ENCODE measurements at places on chromosomes 16 and 17.

DNA sequence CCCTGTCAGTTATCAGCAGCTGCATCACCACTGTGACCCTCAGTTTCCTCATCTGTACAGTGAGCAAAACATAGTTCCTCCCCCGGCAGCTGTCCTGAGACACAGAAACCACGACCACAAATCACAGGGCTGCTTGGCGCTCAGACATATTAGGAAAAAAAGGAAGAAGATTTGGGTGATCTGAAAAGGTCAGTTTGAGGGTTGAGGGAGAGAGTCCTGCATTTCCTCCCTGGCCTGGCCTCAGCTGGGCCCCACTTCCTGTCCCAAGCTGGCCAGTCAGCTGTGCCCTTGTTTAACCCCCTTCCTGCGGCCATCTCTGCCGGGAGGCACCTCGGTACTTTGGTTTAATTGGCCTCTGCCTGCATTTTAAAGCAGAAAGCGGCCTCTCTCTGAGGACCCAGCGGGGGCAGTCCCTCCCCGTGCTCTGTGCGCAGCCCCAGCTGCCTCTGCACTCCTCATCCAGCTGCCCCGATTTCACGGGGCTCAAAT, 24.0 kb upstream of the CIBAR2 start:
- no peak for DNase-seq

DNA sequence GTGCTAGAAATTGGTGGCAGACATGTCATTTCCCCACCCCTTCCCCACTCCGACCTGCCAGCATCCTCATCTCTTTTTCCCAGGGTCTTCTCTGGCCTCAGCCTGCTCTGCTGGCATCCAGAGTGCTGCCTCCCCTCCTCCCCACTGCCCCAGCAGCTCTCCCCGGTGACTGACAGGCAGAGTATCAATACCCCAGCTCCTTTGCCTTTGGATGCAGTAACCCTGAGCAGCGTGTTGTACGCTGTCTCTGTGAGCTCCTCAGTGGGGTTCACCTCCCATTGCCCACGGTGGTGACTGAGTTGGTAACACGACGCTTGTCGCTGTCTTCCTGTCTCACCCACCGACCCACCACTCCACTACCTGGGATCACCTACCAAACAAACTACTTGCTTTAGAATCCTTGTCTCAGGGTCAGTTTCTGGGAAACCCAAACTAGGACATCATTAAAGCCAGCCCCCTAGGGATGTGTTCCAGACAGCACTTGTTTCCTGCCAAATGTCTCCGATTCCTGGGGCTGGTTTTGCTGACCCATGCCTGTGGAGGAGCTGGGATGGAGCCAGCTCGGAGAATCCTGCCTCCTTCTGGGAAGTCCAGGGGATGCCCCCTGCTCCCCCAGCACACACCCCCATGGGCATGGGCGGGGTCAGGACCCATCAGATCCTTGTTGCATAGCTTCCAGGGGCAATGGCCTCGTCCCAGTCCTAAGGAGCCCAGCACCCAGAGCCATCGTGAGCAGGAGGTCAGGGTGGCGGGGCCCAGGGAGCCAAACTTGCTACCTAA, 8.3 kb upstream of the SBK1 start:
- DNase-seq, result no peak

DNA sequence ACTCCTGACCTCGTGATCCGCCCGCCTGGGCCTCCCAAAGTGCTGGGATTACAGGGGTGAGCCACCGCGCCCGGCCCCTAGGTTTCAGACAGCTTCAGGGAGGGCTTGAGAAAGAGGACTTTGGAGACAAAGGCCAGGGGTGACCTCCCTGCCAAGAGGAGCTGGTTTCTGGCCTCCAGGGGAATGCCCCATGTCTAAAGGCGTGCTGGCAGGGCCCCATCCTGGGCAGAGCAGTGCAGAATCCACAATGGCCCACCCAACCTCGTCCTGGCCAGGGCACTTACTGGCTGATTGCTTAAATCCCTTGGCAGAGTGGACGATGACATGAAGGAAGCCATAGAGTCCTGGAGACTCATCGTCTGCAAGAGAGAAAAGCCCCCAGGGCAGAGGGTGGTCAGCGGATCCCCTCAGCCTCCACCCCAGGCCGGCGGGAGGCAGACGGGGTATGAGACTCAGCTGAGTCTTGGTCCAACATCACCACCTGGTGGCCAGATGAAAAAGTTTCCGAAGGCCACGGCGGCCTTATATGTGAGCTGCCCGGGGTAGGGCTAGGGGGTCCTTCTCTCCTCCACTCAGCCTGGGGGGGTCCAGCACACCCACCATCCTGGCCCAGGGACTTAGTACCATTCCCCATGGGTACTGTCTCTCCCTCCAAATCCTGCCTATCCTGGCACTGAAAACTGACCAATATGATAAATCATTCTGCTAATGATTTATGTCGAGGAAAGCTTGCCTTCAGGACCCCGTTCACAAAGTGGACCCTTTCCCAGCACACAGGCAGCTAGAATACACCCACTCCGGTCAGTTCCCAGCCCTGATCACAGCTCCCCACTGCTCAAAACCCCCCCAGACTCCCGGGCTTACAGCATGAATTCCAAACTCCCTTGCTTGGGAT, 59.1 kb downstream of the TIMM22 start:
- DNase-seq, result peak; percentile 29

DNA sequence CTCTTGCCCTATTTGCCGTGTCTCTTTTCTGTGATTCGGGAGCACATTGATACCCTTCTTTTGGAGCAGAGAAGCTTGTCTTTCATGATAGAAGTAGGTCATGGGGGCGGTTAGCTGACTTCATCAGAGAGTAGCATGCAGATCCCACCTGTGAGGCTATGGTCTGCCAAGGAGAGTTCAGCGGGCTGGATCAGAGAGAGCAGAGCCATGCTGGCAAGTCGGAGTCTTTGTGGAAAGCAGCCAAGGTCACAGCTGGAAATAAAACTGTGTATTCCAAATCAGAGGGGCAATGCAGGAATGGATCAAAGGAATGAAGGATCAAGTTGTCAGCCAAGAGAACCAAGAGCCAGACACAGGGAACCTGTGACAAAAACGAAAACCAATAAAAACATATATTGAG, 595.9 kb downstream of the WWOX start:
- DNase-seq, result no peak

- DNase-seq, result no peak
Observed at GRCh38 chr17:44353672-44354331, 8.7 kb downstream of the GRN start.

DNA sequence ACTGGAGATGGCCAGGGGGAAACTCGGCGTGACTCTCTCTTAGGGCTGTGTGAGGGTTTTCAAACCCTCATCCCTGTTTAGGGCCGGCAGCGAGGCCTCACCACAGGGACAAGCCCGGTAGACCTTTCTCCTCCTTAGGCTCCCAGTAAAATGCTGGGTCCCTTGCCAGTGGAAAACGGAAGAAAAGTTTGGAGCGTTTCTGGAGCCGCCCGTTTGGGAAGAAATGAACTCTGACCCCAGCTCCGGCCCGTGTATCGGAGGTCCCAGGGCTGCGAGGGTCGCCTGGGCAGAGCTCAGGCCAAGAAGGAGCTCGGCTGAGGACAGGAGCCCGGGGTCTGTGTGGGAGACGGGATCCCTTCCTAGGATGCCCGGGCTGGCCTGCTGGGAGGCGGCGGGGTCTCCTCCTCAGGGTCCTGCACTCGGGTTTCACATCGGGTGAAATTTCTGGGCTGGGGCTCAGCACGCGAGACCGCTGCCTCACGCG, 23.2 kb downstream of the ZNF213 start:
- no peak for DNase-seq

- no peak for DNase-seq
Observed at GRCh38 chr16:2848933-2849725, 8.8 kb downstream of the PRSS22 start.

DNA sequence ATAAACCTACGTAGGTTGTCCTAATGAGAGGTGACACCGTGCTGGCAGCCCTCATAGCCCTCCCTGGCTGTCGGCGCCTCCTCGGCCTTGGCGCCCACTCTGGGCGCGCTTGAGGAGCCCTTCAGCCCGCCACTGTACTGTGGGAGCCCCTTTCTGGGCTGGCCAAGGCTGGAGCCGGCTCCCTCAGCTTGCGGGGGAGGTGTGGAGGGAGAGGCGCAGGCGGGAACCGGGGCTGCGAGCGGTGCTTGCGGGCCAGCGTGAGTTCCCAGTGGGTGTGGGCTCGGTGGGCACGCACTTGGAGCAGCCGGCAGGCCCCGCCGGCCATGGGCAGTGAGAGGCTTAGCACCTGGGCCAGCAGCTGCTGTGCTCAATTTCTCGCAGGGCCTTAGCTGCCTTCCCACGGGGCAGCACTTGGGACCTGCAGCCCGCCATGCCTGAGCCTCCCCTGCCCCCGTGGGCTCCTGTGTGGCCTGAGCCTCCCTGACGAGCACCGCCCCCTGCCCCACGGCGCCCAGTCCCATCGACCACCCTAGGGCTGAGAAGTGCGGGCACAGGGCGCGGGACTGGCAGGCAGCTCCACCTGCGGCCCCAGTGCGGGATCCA, 40.1 kb upstream of the AMZ2 start:
- DNase-seq, result no peak

GRCh38 chr16:77822661-77823060, 34.3 kb downstream of the VAT1L start:
- no peak for DNase-seq

GRCh38 chr16:5615868-5616642, 518.5 kb upstream of the EEF2KMT start:
- DNase-seq, result no peak
